Activated naive CD4-positive, alpha-beta T cell treated with anti-CD3 and anti-CD28 coated beads, Interleukin-2, amount 50 U/mL, for 16 hours (primary cell): ENCODE measurements at places on chromosomes 2 and 18.

- no peak for DNase-seq
Observed at GRCh38 chr2:5561006-5561405, 131.2 kb upstream of the SOX11 start.

- DNase-seq: no peak
Observed at GRCh38 chr2:143582046-143582747, 453.0 kb downstream of the ARHGAP15 start.

DNA sequence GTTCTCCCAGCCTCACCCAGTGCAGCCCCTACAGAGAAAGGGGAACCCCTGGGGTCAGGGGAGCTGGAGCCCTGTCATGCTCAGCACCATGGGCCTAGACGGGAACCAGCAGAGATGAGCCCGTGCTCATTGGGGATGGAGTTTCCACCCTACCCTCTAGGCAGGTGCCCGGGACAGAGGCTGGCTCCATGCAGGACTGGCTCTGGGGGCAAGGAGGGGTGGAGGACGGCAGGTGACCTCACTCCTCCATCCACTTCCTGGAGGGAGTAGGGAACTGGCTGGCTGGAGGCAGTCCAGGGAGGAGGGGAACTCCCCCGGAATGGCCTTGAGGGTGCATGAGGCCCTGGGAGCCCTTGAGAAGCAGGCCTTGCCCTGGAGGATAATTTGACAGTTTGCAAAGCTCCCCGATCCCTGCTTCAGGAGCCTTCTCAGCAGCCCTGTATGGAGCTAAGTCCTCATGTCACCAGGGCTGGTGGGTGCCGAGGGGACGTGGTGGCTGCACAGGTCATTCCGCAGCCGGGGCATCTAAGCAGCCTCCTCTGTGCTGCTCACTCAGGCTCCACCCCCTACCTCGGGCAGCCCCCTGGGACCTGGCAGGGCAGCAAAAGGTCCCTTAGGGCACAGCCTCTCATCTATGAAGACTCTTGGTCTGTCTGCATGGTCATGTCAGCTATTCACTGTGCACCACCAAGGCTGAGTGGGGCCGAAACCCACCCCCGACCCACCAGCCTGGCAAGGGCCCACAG is 2.1 kb downstream of the NEURL3 start:
- DNase-seq: no peak

DNA sequence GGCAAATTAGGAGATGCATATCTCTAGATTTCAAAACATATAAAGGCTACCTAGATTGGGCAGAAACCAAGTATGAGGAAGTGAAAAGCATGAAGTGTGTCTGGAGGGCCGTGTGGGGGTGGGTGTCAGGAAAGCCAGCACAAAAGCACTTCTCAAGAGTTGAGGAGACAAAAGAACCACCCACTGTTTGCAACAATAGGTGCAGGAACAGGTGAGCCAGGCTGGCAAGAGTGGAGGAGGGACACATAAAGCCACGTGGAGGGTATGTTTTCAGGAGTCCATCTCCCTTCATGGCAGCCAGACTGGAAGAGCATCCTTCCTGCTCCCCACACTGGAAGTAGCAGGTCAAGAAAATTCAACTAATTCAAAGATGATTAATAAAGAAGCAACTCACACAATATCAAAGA is 96.4 kb downstream of the CERS6 start:
- DNase-seq: no peak

- no peak for DNase-seq
Observed at GRCh38 chr2:165889798-165890197, 63.8 kb downstream of the TTC21B start.

- DNase-seq: no peak
Observed at GRCh38 chr2:234267534-234267933, 217.0 kb downstream of the SPP2 start.

DNA sequence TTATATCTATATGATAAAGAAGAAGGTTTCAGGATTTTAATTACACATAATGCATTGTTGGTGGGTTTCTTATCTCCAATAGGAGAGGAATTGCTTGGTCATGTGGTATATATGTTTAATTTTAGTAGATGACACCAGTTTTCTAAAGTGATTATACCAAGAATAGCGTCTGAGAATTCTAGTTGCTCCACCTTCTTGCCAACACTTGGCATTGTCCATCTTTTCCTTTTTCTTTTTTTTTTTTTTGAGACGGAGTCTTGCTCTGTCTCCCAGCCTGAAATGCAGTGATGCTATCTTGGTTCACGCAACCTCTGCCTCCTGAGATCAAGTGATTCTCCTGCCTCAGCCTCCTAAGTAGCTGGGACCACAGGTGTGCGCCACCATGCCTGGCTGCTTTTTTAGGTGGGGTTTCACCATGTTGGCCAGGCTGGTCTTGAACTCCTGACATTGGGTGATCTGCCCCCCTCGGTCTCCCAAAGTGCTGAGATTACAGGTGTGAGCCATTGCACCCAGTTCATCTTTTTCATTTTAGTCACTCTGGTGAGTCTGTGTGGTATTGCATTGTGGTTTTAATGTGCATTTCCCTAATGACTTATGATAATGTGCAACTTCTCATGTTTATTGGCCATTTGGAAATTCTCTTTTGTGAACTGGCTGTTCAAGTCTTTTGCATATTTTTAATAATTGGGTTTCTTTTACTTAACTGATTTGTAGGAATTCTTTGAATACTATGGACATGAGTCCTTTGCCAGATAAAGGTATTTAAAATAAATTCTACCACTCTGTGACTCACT is 37.3 kb upstream of the ZNF512 start:
- no peak for DNase-seq

- no peak for DNase-seq
Observed at GRCh38 chr18:46322411-46322891, 218.3 kb downstream of the HAUS1 start.

DNA sequence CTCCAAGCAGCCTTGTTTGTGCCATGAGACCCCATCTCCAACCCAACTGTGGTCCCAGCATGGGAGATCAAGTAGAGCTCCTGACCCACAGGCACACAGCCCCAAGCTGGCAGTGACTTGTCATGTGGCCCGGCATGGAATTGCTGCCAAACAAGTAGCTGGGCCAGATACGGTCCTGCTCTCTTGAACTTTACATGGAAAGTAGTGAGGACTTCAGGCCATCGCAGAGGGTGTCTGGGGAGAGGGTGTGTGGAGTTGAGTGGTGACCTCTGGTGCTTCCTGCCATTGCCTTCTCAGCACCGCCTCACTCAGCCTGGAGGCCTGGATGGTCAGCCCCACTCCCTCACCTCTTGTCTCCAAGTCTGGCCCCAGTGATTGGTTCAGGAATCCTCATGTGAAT is 10.9 kb upstream of the SLC4A3 start:
- DNase-seq: no peak

DNA sequence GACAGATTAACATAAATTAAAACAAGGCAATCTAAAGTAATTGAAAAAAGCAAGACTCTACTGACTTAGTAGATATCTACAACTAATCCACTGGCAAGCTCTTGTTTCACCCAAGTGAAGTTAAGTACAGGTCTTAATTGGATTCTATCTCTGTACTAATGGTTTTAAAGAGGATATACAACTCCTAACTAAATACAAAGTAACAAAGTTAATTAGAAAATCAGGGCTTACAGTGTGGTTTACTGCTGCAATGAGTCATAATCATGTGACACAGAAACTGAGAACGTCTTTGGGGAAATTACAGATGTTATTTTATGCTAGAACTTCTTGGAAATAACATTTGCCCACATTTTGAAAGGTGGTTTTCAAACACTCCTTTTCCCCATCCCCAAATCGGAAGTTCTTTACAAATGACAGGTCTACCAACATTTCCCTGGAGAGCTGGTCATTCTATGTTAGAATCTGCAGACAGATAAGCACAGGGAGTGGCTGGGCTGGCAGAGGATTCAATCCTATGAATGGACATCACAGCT is 245.3 kb downstream of the STK39 start:
- no peak for DNase-seq

- DNase-seq: no peak
Observed at GRCh38 chr2:43576981-43577892, 18.6 kb downstream of the THADA start.

DNA sequence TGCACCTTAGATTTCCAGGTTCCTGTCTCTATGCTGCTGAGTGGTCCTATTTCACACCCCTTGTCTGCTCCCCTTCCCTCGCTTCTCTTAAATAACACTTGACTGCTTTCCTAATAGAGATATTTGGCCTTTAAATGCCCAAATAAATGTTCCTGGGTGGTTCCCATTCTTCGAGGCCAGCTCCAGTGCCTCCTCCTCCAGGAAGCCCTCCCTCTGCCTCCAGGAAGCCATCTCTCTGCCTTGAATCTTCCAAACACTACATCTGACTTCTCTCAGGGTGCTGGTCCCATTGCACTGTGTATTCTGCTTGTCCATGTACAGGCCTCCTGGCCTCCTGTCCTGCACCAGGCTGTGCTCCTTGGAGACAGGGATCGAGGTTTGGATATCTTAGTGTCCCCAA is 14.2 kb downstream of the EHD3 start:
- no peak for DNase-seq

- no peak for DNase-seq
Observed at GRCh38 chr18:40120356-40120755, 1834.7 kb upstream of the PIK3C3 start.

DNA sequence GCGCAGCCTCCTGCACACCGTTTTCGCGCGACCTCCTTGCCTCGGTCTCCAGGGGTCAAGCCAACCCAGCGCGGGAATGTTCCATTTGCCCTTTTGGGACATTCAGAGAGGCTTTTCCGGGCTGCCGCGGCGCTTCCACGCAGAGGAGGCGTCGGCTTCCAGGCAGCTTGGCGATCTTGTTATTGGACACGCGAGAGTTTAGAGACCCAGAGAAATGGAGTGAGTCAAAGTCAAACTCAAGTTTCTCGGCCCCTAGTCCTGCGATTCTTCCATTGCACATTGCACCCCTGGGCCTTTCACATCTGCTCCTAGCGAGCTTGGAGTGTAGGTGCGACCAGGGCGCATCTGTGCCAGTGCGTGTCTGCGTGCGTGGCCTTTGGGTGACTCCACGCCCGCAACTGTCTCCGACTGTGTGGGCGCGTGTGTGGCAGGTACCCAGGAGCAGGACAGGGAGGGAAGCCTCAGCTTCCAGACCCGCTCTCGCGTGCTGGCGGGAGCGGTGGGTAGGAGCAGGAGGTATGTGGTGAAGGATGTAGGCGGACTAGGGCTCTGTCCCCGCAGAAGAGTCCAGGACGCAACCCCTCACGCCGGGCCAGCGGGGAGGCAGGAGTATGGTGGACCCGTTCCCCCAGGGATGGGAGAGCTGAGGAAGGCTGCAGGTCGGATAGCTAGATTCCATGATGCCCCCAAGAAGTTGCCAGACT is 13.5 kb downstream of the SIX3 start:
- no peak for DNase-seq

- DNase-seq: no peak
Observed at GRCh38 chr2:55947752-55948151, 24.2 kb upstream of the EFEMP1 start.

GRCh38 chr2:133452146-133452545 is 116.1 kb downstream of the NCKAP5 start:
- no peak for DNase-seq

DNA sequence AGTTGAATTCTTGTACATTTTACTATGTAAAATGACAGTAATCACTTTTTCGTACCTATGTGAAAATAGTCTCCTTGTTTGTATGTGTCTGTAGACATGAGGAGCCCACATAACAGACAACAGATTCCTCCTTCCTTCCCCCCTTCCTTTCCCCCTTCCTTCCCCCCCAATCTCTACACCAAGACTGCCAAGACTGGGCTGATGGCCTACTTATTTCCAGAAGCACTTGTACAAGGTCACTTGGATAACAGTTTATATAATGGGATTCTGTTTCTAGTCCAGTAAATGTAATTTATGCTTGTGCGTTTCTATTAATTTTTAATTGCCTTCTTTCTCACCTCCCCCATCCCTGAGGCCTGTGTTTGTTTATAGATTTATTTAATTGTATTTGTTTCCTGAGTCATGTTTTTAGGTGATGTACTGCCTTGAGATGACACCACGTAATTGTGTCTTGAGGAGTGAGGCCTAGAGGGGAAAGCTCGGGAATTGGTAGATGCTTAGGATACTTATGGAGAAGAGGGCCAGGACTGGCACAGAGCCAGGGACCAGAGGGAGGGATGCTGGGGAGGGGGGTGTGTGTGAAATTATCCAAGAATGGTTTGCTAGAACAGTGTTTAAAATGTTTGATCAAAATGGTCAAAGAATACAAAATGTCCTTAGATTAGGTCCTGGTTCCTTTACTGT is 12.3 kb downstream of the B3GNT2 start:
- no peak for DNase-seq

DNA sequence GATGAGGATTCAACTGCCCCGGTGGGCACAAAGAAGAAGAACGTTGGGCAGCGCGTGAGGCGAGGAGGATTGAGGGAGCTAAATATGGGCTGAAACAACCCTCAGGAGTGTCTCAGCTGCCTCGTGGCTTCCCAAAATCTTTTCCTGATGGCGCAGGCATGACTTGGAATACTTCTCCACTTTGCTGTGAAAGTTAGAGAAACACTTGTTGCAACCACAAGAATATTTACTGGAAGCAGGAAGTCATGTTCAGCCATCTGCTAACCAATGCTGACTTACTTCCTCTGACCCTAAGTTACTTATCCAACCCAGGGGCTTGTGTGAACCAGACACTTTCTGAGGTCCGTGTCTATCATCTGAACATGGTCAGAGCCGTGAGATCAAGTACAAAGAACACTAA is 148.8 kb downstream of the ARL4C start:
- no peak for DNase-seq

DNA sequence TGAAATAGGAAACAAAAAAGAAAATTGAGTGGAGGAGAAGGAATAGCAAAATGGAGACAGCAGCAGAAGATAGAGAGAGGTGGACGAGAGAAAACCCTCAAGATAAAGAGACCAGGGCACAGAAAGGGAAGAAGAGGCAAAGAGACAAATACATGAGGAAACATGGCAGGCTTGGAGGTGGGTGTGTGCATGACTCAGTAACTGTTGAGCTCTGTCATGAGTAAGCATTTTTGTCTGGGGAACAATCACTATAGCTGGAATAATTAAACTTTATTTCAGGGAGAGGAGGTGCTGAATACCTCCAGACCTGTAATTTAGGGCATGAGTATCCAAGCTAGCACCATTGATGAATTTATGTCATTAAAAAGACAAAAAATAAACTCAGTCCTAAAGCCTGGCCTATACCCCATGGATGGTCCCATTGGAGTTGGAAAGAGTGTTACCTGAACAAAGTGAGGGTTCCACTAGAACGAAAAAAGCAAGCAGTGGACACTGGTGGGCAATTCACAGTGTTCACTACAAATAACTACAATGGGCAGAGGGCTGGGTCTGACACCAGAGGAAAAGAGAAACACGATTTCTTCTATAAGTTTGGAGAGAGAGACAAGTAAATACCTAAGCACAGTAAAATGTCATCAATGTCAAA is 145.5 kb downstream of the ADCYAP1 start:
- DNase-seq: no peak

DNA sequence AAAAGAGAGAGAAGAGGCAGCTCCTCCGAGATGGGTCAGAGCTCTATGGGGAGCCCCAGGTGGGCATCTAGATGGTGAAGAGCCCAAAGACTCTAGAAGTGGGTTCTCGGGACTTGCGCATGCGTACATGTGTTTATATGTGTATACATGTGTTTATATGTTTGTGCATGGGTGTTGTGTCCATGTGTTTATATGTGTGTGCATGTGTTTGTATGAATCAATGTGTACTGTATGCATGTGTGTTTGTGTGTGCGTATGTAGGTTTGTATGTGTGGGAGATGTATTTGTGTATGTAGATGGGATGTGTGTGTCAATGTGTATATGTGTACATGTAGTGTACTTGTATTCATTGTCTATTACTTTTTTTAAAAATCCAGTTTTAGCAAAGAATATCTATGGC is 25.6 kb downstream of the DNPEP start:
- no peak for DNase-seq
